GM06990 (cell line): ENCODE measurements at places on chromosomes 12 and 14.

- DNase-seq: no peak
Measured at GRCh38 chr12:92010853-92011701, 134.6 kb downstream of the BTG1 start.

DNA sequence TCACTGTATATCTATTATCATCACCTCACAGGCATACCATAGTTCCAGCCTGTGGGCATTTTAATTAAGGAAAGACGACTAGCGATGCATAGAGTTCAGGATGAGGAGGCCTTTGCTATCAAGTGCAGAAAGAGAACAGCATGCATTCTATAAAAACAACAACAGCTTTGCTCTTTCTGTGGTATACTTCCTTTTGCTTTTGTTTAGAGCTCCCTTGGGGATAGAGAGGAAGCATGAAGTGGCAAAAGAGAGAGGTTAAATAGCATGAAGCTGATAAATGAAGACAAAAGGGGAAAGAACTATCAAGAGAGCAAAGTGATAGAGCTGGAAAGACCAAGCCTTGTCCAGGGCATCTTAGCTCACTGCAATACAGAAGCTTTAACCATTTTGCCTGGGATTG, 23.5 kb downstream of the IFNG-AS1 start:
- peak; percentile 47 for DNase-seq

DNA sequence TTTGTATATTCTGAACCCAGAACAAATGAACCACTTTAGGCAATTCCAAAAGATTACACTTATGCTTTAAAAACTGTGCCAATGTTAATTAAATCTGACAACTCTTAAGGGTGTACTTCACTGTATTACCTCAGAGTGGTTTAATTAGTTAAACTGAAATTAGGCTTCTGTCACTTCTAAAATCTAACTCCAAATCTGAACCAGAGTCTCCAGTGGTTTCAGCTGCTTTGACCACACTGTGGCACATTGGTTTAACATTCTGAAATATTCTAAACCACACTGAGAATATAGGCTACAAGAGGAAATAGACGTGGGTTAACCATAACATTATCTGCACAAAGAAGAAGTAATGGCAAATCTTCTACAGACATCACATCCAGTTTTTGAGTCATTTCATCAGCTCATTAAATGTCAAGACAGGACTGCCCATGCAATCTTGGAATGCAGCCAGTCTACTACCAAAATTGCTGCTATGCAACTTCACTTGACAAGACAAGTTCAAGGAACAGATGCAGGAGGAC, 94.8 kb downstream of the LRP6 start:
- DNase-seq: peak; percentile 70

DNA sequence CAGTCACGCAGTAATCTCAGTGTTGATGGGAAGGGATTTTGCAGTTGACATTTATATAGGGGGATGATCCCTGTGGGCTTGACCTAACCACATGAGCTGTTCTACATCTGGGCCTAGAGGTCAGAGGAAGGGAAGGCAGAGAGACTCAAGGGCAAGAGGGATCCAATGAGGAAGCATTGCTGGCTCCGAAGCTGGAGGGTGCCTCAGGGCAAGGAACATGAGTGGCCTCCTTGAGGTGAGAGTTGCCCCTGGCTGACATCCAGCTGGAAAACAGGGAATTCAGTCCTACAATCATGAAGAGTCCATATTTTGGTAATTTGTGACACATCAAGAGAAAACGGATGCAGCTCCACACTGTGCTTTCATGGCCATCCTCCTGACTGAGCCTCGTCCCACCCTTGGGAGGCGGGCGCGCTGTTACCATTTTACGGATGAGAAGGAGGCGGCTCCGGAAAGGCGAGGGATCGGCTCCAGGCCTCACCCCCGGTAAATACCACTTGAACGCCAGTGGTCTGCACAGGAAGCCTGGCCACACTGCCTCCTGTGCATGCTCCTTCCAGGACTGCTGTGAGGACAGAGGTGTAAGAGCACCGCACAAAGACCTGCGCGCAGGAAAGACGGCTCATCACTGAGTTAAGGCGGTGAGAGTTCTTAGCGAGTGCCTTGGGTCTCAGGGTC, 18.5 kb upstream of the FKBP4 start:
- DNase-seq: no peak
